ENCODE measurements at places on chromosomes 1 and 21. TPM values are rescaled to one million over a fixed set of nuclear protein-coding genes. Genes with fewer than 3 reads are reported as not detected.

Gene ELOVL1
- total RNA-seq = 174 TPM

Gene MYCL
- total RNA-seq = 0.36 TPM

Gene PRAMEF4
- not detected for total RNA-seq

Gene TENT5C
- total RNA-seq = 0.89 TPM

Gene BATF3
- 1.4 TPM for total RNA-seq

Gene SPATA45
- total RNA-seq = not detected

Gene ARV1
- 24.9 TPM for total RNA-seq

Gene TBX15
- total RNA-seq = 5.9 TPM

Gene FCRL5
- total RNA-seq = not detected

All from HFFc6 (cell line).